NCI-H1048 (cell line): ENCODE measurements at places on chromosomes 13 and 19.

DNA sequence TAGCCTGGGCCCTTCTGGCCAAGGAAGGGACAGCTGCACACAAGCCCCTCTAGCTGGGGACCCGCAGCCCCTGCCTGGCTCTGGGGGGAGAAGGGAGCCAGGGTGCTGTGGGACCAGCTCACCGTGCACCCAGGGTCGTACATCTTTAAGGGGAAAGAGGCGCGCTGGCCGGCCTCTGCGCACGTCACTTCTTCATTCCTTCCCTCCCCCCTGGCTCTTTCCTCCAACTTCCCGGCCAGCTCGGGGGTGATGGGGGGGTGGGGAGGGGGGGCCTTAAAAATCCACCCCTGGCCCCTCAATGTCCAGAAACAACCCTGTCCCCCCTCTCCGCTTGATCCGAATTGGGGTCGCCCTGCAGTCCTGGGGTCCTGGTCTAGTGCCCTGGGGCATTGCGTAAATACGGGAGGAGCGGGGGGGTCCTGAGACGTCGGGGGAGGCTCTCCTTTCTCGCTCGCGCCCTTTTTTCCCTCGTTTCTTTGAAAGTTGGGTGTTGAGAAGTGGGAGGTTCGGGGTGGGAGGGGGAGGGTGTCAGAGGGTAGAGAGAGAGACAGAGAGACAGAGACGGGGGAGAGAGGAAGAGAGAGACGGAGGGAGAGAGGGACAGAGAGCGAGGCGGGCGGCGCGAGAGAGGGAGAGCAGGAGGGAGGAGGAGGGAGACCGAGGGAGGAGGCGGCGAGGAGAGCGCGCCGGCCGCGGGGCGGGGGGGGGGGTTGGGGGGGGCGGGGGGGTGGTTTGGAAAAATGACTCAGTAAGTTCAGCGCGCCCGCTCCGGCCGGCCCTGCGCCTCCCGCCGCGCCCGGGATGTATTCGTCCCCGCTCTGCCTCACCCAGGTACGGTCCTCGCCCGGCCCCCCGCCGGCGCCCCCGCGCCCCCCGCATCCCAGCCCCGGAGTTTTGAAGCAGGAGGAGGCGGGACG lies at the start of gene NFIC:
Gene NFIC, plus strand, starts transcription at position 748 of the 917 bp plus-strand sequence. Its CDS starts 54 bp downstream, at position 802.
- no peak for DNase-seq

DNA sequence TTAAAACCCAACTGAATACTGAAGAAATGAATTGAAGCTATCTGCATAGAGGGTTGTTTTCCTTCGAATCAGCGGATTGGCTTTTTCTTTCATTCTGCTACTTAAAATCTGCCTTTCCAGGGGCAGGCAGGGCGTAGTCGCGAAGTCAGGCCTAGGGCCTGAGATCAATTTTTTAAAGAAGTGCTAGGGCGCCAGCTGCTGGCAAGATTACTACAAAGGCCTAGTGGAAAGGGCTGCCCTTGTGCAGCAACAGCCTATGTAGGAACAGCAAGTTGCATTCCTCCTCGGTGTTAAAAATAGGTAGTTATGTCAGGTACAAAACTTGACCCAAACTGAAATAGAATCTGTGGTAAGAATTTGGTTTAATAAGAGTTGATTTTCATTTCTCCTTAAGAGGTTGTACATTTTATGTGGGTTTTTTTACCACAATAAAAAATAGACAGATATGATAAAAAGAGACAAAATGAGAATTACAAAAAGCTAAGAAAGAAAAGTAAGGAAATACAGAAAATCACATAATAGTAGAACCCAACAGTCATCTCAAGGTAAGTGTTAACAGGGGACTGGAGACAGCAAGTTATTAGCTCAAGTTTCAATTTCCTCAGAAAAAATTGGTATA lies 9.5 kb upstream of the URAD start:
- DNase-seq: peak; percentile 3

- no peak for DNase-seq
These were observed 7.5 kb downstream of the RPS9 start for GRCh38 chr19:54207983-54208783.

DNA sequence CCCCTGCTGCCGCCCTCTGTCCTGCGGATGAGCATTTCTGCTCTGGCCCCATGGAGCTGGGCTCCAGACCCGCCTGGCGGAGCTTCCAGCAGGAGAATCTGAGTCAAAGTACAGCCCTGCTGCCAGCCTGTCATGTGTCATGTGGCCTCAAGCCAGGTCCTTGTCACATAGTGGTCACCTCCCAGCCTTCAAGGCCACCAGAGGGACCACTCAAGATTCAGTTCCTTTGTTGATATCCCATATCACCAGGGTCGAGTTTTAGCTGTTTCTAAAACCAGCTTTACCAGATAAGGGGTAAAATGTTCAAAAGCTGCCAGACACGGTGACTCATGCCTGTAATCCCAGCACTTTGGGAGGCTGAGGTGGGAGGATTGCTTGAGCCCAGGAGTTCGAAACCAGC lies 13.4 kb downstream of the THOP1 start:
- DNase-seq: no peak

GRCh38 chr19:13959141-13959961 lies 7.0 kb downstream of the DCAF15 start:
- no peak for DNase-seq

- DNase-seq: no peak
These were observed 45.4 kb upstream of the MIR17HG start for GRCh38 chr13:91302111-91302510.
